ENCODE measurements at places on chromosomes 12 and 14.

- DNase-seq: no peak
Observed at GRCh38 chr14:54577977-54578376, 11.0 kb downstream of the SAMD4A start.

DNA sequence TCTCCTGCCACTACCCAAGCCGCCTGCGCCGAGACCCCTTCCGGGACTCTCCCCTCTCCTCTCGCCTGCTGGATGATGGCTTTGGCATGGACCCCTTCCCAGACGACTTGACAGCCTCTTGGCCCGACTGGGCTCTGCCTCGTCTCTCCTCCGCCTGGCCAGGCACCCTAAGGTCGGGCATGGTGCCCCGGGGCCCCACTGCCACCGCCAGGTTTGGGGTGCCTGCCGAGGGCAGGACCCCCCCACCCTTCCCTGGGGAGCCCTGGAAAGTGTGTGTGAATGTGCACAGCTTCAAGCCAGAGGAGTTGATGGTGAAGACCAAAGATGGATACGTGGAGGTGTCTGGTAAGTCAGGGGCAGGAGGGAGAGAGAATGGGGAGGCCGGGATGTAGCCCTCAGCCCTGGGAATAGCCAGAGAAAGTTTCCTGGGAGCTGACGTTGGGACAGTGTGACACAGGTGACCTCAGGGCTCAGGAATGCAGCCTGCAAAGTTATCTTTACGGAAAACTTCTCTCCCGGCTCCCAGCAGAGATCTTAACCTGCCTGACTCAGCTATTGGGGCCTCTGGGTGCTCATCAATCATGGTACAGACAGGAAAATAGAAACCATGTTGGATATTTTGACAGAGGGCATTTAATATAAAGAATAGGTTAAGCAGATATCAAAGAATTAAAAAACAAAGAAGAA, 747 bp downstream of the HSPB8 start:
- DNase-seq: no peak

DNA sequence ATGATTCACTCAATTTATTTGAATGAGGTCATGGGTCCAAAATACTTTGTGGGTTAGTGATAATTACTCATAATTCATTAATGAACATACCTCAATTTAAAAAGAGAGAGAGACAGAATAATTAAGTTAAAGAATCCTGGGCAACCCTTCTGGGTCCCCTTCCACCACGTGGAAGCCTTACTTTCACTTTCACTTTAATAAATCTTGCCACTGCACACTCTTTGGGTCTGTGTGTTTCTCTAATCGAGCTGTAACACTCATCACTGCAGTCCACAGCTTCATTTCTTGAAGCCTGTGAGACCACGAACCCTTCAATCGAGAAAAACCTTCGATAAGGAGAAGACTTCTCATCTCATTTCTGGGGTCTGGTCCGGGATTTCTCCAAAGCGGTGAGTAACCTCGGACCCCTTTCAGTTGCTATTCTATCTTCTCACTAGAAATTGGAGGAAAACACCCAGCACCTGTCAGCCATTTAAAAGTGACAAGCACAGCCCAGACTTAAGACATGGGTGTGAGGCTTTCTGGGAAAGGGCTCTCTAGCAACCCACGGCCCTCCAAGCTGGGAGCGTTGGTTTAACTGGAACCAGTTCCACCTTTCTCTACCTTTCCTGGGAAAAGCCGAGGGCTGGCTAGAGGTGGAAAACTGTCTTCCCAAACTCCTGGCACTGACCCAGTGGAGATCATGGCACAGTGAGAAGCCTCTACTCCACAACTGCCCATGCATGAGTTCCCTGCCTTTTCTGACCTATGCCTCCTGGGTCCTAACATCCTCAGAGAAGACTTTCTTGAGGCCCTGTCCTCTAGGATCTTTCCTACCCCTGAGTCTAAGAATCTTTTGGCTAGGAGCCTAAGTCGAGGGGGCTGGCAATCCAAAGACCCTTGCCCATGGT, 148.8 kb upstream of the ATF7IP start:
- DNase-seq: no peak

DNA sequence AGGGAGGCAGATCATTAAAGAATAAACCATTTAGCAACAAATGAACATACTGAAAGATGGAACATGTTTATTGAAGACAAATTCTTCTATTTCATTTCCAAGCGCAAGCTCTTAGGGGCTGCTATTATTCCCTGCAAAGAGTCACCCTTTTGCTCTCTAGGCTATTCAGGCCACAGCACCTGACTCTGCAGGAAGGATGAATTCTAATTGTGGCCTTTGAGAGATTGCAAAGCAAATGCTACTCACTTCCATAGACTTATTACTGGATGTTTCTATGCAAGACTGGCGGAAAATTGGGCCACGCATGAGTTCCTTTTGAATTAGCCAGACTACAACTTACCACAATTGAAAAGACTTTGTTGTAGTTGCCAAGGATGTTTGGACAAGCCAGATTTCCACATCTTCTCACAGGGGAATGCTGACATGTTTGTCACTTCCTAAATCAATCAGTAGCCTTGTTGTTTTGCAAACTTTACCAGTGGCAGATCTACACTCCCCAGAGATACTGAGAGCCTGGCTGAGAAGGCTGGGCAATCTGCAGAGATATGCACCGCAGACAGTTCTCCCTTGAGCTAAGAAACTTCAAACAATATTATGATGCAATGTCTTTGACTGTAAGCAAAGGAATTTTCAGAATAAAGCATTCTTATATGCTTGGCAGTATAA, 334.3 kb upstream of the SYT1 start:
- DNase-seq: no peak

DNA sequence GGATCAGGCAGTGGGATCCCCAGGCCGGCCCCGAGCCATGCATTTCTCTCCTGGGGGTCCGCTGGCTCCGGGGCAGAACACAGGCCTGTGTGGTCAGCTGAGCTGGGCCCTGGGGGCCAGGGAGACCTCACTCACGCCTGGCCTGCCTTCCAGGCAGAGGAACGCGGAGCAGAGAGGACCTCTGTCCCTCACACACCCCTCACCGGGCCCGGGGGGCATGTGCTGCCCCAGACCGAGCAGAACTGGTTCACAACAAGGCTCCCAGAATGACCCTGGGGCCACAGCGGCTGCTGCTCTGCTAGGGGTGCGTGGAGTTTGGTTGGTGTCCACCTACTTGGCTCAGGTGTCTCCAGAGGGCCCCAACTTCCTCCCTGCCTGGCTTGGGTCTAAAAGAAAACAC, 33.0 kb upstream of the RFLNA start:
- DNase-seq: no peak

DNA sequence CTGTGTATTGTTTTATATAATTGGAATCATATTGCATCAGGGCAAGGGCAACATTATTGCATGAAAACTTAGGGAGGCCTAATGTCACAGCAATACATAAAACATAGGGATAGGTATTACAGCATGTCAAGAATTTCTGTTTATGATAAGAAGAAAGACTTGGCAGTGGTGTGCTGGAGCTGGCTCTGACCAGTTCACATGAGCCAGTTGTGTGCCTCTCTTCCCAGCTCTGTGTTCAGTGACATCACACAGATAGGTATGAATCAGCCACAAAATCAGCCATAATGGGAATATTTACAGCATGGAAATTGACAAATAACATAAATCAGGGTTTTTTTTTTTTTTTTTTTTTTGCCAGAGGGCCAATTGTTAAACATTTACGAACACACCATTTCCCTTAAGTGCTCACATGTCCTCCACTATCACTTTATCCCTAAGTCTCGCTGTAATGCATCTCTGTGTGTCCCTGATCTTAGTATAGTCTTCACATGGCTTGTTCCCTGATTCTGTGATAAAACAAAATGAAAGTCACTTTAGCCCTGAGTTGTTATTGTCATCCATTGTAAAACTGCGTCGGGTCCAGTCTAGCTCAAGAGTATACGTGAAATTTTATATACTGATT, 31.9 kb upstream of the ACSM4 start:
- no peak for DNase-seq

GRCh38 chr14:92039063-92039718, 668 bp downstream of the TRIP11 start:
- no peak for DNase-seq

DNA sequence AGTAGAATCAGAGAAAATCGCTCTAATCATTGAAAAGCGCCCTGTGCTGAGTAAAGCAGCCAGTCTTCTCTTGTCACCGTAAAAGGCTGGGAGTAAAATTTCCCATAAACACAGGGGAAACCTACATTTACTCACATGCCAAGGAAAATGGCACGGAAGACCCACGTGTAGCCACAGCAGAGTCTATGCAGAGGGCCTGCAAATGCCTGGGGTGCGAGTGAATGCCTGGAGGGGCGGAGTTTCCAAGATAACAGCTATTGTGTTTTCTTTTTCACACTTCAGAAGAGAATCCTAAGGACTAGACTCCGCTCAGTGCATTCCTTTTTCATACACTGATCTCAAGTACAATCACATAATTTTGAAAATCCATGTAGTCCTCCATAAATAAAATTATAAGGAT, 159.9 kb upstream of the FOXN3 start:
- DNase-seq: no peak

- DNase-seq: peak; percentile 64
Observed at GRCh38 chr12:6336079-6336888, 5.6 kb downstream of the TNFRSF1A start.

GRCh38 chr14:100944052-100944451, 40.5 kb upstream of the RTL1 start:
- DNase-seq: no peak

DNA sequence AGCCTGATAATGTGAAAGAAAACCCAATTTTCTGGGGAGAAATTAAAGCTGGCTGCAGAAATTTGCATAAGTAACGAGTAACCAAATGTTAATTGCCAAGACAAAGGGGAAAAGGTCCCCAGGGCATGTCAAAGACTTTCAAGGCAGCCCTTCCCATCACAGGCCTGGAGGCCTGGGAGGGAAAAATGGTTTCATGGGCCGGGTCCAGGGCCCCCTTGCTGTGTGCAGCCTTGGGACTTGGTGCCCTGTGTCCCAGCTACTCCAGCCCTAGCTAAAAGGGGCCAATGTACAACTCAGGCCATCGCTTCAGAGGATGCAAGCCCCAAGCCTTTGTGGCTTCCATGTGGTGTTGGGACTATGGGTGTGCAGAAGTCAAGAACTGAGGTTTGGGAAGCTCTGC, 96.5 kb downstream of the PPP1R12A start:
- DNase-seq: no peak

DNA sequence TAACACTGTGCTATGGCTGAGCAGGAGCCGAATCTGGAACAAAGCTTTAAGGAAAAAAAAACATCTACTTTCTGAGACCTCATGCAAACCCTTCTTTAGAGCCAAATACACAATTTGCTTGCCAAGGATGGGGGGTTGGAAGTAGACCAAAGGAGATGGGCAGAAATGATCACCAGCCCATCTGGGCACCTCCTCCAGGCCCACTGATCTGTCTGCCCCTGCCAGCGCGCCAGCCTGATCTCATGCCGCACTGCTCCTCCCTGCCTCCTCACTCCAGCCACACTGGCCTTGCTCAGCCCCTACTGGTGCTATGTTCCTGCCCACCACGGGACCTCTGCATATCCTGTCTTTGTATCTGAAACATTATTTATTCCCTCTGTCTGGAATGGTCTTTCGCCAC, 24.8 kb upstream of the RAB35 start:
- no peak for DNase-seq

GRCh38 chr12:113647048-113647447, 175.4 kb upstream of the LHX5 start:
- no peak for DNase-seq

GRCh38 chr14:35292051-35292769, at the start of gene PSMA6:
Gene PSMA6, plus strand, starts transcription at chr14:35292382. Its CDS starts 95 bp downstream, at chr14:35292477.
- DNase-seq: peak; percentile 99

DNA sequence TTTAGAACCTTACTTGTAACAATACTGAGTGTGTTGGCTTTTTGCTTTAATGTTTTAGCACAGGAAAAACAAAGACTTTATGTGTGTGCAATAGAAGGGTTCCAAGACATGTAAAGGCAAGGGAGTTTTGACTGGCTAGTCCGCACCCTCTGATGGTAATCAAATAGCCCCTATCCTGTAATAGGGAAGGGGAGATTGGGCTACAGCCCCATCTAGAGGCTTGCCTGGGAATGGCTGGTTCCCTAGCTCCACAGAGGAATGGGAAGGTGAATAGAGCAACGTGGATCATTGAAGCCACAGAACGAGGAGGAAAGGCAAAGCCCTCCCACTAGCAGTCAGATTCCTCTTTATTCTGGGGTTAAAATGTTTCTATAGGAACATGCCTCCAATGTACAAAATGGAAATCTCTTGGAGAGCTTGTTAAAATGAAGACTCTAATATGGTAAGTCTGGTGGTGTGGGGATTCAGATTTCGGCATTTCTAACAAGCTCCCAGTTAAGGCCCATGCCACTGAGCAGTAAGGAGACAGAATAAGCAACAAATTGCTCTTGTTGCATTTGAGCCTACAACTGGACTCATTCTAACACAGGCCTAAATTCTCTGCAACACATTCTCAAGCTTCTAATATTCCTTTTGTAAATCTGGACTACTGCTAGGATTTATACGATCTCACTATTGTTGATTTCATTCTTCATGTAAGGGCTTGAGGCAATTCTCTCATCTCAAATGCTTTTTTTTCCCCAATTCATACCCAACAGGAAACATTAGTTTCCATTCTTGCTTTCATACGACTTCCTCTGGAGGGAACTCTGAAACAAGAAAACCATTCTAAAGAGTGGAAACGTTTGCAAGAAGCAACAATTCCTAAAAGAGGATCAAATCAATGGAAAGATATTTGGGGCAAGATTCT, 57.1 kb downstream of the NIN start:
- peak; percentile 45 for DNase-seq

DNA sequence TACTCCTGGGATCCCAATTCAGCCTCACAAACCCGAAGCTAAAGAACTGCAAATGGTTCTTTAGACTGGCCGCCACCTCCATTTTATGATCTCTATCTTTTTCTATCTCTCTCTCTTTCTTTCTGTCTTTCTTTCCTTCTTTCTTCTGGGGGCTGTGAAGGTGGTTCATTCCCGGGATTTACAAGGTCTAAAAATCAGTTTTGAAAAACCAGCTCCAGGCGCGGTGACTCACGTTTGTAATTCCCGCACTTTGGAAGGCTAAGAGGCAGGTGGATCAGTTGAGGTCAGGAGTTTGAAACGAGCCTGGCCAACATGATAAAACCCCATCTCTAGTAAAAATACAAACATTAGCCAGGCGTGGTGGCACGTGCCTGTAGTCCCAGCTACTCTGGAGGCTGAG, 67.2 kb upstream of the VASH1 start:
- DNase-seq: no peak

DNA sequence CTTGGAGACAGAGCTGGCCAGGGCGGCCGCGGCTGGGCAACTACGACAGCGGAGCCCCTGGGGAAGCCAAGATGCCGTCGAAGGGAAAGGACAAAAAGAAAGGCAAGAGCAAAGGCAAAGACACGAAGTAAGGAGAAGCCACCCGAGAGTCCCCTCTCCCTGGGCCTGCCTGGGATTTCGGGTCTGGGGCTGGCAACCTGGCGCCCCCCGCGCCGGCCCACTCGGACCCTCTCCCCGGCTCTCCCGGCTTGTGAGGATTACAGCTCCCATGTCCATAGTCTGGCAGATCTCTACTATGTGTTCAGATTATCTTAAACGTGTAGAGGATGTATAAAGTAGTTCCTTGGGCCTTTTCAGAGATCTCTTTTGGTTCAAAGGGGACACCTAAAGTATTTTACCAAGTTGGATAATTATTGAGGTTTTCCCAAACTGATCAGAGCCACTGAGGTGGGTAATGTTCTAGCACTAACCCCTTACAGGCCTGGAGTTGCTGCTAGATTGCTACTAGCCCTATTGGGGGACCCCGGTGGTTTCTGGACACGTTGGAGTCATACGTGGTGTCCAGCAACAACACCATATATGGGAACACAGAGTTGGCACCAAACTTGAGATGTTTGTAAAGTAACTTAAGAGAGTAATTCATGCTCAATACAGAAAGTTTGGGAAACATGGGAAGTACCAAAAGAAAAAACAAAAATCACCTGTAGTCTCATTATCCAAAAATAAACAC, 424 bp downstream of the BBOF1 start:
- DNase-seq: no peak

Data from stimulated activated CD4-positive, alpha-beta T cell treated with anti-CD3 and anti-CD28 coated beads, Interleukin-4, amount 100 ng/mL, for 48 hours (primary cell).